ENCODE measurements at places on chromosomes 7 and 10. TPM values are rescaled to one million over a fixed set of nuclear protein-coding genes. Genes with fewer than 3 reads are reported as not detected.

HOGA1 gene
- not detected for polyA plus RNA-seq

KCNIP2 gene
- polyA plus RNA-seq: 0.62 TPM

NME8 gene
- not detected for polyA plus RNA-seq

GDF2 gene
- polyA plus RNA-seq: not detected

HECTD2 gene
- polyA plus RNA-seq: 3.4 TPM

WNT2 gene
- not detected for polyA plus RNA-seq

TFEC gene
- 0.76 TPM for polyA plus RNA-seq

FBXL13 gene
- 2.4 TPM for polyA plus RNA-seq

MACROH2A2 gene
- 12.7 TPM for polyA plus RNA-seq

SLK gene
- polyA plus RNA-seq: 17.3 TPM

CALHM1 gene
- not detected for polyA plus RNA-seq

AMZ1 gene
- not detected for polyA plus RNA-seq

VIPR2 gene
- 1.7 TPM for polyA plus RNA-seq

PRPS1L1 gene
- polyA plus RNA-seq: not detected

PLAC9 gene
- polyA plus RNA-seq: 14.2 TPM

C7orf57 gene
- polyA plus RNA-seq: 0.08 TPM

AVPI1 gene
- 23.5 TPM for polyA plus RNA-seq

MACC1 gene
- 1.4 TPM for polyA plus RNA-seq

POP7 gene
- polyA plus RNA-seq: 38.1 TPM

UCMA gene
- polyA plus RNA-seq: not detected
